Fibroblast of skin of back (primary cell): ENCODE measurements at places on chromosomes 7 and 10.

DNA sequence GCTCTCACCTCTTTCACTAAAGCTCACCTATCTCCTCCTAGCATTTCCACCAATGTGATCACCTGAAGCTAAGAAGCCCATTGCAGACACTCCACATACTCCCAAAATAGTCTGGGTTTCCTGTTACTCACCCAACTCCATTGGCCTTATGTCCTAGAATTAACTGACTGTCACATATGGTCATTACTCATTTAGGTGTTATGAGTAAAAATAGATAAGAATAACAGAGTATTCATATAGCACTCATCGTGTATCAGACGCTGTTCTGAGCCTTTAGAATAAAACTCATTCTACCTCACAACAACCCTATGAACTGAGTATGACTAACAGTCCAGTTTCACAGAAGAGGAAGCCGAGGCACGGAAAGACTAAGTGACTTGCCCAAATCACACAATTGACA, 174.2 kb upstream of the NPVF start:
- peak; percentile 7 for DNase-seq

DNA sequence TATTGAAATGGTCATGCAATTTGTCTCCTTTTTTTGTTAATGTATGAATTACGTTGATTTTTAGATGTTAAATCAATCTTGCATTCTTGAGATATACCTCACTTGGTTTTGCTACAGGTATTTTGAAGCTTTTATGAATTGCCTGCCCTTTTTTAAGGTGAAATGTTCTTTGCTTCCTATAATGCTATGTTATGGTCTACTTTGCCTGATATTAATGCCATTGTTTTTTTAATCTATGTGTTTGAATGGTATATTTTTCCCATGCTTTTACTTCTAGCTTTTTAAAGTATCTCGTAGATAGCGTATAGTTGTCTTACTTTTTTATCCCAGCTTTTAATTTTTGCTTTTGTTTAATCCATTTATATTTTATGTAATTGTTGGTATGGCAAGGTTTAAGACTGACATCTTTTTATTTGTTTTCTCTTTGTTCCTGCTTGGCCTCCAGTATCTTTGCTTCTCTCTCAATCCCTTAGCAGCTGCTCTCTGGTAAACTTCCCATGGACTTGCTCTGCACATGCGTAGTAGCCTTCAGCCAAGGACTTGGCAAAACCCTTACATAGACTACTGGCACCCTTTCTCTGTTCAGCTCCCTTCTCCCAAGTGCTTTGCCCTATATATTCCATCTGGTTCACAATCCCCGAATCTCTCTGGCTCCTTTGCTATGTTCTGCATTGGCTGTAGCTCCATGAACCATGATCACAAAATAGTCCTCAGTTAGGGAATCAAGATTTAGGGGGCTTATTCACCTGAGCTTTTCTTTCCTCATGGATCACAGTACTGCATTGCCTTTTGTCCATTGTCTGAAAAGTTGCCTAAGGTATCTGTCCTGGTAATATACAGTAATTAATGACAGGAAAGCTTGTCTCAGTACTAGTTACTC, 8.4 kb downstream of the TRIM24 start:
- DNase-seq: no peak

DNA sequence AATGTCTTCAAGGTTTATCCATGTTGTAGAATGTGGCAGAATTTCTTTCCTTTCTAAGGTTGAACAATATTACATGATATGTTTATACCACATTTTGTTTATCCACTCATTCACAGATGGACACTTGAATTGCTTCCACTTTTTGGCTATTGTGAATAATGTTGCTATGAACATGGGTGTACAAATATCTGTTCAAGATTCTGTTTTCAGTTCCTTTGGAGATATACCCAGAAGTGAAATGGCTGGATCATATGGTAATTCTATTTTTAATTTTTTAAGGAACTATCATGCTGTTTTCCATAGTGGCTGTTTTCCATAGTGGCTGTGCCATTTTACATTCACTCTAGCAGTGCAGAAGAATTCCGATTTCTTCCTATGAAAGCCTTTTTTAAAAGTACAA, 194.7 kb upstream of the GRB10 start:
- DNase-seq: no peak

DNA sequence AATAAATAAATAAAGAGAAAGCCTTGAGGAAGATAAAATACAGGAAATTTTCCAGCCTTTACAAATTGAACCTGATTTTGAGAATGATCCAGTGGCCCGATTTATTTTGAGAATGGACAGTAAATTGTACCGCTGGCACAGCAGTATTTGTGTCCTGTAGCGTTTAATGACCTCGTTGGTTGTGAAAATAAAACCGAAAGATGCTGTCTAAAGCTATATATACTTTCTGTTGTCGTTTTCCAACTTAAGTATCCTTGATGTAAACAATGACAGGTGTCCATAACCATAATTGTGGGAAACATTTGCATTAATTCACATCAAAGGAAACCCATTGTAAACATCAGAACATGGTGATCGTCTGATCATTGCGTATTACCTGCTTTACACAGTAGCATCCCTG, 38.8 kb downstream of the TBXAS1 start:
- no peak for DNase-seq

- no peak for DNase-seq
Measured at GRCh38 chr10:124708246-124708779, 35.9 kb downstream of the FAM53B start.
